ENCODE measurements at places on chromosomes 16 and 17.

DNA sequence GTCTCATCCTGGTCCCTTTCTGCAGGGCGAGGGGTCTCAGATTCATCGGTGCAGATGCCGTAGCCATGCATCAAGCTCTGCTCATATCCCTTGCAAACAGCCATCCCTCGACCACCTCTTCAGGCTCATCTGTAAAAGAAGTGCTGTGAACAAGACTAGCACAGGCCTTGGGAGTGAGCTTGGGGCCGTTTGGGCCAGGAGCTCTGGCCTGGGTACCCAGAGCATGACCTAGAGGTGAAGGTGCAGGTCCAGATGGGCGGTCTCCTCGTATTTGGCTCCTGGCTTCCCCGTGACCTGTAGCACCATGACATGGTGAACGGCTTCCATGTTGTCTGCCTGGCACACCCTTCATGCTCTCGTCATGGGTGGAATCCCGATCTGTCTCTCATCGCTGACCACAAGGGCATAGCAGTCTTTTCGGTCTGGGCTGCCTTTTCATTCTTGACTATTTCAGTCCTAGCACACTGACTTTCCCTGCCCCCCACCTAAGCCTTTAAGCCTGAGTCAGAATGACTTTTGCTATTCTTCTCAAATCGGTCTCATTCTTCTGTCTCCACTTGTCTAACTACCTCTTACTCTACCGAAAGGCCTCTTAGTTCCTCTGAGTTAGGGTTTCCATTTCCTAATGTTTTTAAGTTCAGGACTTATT is 216.0 kb downstream of the FOXL1 start:
- DNase-seq = no peak

- no peak for DNase-seq
These were observed 1.3 kb downstream of the PLK1 start for GRCh38 chr16:23679986-23680336.

- no peak for DNase-seq
These were observed 1011.6 kb downstream of the KCNJ18 start for GRCh38 chr17:22703786-22704441.

- DNase-seq = no peak
These were observed 1.5 kb upstream of the CHD3 start for GRCh38 chr17:7887038-7887481.

DNA sequence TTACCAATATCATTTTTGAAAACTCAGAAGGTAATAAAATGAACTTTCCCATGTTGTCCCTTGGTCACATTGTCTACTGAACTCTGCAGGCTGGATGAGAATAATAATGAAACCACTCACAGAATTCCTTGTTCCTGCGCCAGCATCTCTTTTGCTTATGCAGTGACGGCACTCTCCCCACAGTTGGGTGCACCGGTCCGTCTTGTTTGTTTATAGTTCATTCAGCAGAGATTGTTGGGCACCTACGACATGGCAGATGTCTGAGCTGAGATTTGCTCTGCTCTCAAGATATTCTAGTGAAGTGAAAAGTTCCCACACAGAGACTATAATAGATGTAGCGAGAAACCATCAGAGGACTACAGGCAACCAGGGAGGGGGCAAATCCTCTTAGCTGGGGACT is 375.7 kb upstream of the CDH11 start:
- DNase-seq = no peak

GRCh38 chr16:4253394-4254150 is 11.7 kb upstream of the SRL start:
- peak; percentile 98 for DNase-seq

DNA sequence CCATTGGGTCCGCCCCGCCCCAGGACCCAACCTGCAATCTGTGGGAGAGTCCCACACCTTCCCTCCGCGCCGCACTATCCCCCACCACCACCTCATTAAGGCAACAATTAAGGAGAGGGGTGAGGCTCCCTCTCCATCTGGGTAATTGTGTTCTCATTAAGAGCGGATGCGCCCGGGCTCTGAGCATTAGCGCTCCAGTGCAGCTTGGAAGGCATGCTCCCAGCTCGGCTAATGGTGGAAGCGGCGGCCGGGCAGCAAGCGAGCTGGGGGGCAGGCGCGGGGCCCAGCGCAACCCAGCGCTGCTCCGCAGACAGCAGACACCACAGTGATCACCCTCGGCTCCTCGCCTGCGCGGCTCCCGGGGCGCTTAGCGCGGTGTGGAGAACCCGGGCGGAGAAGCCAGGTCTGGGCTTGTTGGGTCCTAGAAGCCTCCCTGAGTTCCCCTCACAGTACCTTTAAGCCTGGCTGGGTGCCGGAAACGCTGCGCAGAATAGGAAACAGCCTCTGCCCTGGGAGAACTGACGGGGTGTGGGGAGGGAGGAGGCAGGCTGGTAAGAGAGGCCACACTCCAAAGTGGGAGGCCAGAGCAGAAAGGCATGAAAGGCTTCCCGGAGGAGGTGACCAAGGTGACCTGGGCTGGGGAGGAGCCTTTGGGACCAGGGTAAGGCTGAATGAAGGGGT is 6.4 kb downstream of the CBLN1 start:
- DNase-seq = no peak

- no peak for DNase-seq
These were observed 17.7 kb downstream of the GALNS start for GRCh38 chr16:88839026-88839529.

DNA sequence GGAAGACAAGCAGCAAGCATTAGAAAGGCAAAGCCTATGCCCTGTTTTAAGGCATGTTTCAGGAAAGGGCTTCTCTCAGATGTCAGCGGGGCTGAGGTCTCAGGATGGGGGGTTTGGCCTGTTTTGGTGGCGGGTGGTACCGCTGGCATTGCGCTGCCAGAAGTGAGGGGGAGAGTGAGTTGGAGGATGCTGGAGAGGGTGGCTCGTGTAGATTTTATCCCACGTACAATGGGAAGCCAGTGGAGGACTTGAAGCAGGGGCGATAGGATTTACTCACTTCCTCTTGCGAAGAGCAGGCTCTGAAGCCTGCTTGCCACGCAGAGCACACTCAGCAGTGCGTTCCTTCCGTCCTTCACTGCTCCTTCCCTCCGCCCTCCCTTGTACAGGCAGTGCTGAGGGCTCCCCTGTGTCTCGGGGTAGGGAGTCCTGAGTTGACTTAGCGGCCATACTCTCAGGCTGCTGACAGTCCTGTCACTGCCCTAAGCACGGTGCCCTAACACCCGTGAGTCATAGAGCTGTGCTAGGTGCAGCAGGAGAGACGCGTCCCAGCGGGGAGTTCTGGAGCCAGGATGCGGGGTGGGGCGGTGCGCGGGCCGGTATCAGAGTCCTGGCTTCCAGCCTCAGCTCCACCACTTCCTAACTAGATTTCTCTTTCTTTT is 113.1 kb downstream of the SNX29 start:
- DNase-seq = no peak

GRCh38 chr16:64654178-64654577 is 467.7 kb downstream of the CDH11 start:
- no peak for DNase-seq

DNA sequence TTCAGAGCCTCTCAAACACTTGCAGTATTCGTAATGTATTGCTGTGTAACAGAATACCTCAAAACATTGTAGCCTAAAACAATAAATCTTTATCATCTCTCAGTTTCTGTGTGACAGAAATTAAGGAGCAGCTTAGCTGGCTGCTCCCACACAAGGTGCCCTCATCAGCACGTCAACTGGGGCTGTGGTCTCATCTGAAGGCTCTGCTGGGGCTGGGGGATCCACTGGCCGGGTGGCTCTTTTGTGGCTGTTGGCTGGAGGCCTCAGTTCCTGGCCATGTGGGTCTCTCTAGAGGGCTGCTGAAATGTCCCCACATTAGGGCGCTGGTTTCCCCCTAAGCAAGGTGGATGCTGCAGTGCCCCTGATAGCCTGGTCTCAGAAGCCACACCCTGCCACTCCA is 113.4 kb upstream of the CIBAR2 start:
- no peak for DNase-seq

DNA sequence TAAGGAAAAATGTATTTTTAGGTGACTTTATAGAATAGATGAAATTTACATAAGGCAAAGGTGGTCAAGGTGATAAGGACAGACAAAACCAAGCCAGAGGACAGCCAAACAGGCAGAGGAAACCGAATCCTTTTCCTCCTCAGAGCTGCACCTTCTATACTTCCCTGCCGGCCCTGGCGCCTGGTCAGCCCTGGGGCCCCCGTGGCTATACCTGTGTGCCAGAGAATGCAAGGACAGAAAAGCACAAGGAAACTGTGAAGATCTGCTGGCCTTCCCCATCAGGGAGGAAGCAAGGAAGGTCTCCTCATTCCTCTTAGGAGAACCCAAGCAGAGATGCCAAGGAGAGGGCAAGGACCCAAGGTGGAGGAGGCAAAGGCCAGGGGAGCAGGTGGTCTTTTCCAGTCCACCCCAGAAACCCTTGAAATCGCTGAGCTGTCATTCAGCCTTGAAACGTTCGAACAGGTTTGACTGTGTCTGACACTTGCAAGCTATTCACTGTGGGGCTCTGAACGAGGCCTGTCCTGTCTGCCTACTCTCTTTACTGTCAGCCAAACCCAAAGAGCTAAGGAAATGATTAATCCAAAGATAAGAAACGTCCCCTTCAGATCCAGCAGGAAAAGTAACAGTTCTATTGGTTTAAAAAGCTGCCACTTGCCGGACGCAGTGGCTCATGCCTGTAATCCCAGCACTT is 114.4 kb downstream of the XYLT1 start:
- no peak for DNase-seq

GRCh38 chr16:74305978-74306784 is 9.6 kb downstream of the PSMD7 start:
- DNase-seq = no peak

- DNase-seq = no peak
These were observed 158.0 kb upstream of the HS3ST3A1 start for GRCh38 chr17:13759518-13760335.

DNA sequence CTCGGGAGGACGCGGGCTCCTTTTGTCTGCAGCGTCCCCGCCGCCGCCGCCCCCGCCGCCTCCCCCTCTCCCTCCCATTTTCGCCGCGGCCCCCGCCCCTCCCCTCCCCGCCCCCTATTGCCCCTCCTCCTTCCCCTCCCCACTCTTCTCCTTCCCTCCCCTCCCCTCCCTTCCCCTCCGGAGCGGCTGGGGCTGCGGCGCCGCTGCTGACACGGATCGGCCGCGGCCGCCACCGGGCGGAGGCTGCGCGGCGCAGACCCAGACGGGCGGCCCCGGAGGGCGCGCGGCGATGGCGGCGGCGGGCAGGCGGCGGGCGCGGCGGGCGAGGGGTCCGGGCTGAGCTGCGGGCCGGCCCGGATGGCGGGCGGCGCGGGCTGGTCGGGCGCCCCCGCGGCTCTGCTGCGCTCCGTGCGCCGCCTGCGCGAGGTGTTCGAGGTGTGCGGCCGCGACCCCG is at the start of gene RAB11FIP4:
Gene RAB11FIP4, plus strand, starts transcription at position 180 of the 454 bp plus-strand sequence. Its CDS starts 178 bp downstream, at position 358.
- no peak for DNase-seq

DNA sequence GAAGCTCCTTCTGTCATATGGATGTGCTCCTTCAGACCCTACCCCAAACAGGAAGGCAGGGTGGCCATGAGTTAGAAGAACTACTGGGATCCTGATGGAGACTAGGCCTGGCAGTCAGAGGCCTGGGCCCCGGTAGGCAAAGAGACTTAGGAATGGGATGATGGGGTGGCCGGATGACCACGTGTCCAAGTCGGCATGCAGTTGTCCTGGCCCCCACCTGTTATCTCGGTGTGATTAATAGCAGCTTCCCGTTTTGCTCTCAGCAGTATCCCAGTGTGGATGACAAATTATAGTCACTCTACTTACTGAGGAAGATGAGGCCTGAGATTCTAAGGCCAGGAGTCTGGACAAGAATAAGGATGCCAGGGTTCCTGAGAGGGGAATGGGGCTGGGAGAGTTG is 1.5 kb downstream of the TNFSF12 start:
- DNase-seq = no peak

DNA sequence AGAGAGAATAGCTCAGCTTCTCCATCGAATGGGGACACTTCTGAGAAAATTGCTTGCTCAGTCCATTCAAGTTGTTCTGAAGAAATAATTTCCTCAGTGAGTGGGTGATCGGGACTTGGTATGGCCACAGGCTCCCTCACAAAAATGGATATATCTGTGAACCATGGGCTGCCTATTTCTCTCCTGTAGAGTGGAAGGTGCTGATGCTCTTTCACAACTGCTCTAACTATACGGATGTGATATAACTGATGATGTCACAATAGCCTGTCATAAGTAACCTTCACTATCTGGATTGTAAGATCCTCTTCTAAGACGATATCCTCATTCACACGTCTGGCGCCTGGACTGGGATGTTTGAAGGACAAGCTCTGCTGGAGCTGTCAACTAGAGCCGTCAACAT is 4.7 kb upstream of the CCL18 start:
- no peak for DNase-seq

DNA sequence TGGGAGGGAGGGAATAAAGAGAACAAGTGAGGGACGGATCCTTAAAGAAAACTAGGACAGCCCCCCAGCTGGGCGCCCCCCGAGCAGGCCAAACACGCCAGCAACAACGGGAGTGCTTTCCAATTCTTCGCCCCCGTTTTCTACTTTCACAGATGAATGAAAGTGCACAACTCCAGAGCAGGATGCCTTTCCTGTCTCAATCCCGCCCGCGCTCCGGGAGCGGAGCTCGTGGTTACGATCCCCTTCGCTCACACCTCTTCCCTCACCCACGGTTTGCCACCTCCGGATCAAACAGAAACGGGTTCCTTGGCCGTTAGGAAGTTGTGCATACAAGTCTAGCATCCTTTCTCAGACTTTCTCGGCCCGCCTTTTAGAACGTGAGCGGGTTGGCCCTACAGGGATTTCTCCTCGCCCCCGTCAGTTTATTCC is 680 bp downstream of the SKA2 start:
- DNase-seq = no peak

DNA sequence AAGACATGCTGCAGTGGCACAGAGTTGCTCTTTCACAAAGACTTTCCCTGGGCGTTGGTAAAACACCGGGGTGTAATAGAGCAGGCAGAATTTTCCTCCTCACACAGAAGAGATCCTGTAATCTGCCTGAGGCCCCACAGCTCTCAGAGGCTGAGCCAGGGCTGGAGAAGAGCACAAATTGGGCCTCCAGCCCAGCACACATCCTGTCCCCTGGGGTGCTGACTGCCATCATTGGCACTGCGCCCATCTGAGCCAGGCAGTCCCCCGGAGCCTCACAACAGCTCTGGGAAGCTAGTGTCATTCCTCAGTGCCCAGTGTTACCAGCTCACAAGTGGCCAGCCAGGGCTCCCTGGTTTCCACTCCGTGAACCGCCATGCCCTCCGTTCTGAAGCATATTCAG is 119.4 kb downstream of the SOCS1 start:
- no peak for DNase-seq

- no peak for DNase-seq
These were observed 44.0 kb downstream of the TUBD1 start for GRCh38 chr17:59848778-59849177.

- no peak for DNase-seq
These were observed 1.7 kb downstream of the PRKAR1A start for GRCh38 chr17:68513932-68514331.

GRCh38 chr16:345772-346171 is 6.8 kb downstream of the AXIN1 start:
- no peak for DNase-seq

GRCh38 chr16:19680881-19681340 is 37.1 kb downstream of the KNOP1 start:
- DNase-seq = no peak

DNA sequence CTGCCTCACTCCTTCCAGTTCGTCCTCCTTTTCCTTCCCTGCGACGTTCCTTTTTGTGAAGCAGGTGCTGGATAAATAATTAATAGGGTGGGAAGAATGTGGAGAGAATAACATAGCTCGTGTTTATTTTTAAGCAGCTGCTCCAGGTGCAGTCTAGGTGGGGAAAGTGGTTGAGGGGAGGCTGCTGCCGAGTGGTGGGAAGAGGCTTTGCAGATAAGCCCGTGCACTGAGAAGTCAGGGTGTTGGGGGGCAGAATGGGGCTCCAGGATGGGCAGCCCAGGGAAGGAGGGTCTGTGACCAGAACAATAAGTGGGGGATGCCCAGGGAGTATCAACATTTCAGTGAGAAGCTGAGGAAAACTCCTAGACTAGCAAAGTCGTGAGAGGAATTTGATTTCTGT is 300.5 kb downstream of the CPPED1 start:
- DNase-seq = no peak

Data from activated CD4-positive, CD25-positive, alpha-beta regulatory T cell treated with anti-CD3 and anti-CD28 coated beads, Interleukin-2, amount 50 U/mL, for 16 hours (primary cell).